ENCODE measurements at places on chromosomes 12 and 14.

DNA sequence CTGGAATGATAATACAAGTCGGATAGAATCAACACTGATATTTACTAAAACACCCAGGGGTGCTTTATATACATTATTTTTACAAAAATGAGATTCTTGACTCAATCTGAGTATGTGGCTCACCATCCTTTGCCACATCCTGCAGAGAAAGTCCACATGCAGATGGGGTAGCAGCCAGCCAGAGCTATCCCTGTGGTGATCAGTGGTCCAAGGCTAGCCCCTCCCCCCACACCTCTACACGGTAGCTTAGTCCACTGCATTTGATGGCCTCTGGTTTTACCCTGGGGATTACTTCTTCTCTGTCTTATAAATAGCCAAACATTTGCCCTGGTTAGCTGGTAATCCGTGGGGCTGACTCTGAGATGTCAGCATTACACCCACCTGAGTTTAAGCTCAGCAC, 28.1 kb upstream of the TTC7B start:
- H3K4me3 ChIP-seq = no peak overlapping the region
- no peaks in the 10 kb centered on the region for H3K27me3 ChIP-seq
- DNase-seq = no peak
- no peak overlapping the region for H3K27ac ChIP-seq
- H3K36me3 ChIP-seq = peaks cover 11% of the 10 kb centered on the region

DNA sequence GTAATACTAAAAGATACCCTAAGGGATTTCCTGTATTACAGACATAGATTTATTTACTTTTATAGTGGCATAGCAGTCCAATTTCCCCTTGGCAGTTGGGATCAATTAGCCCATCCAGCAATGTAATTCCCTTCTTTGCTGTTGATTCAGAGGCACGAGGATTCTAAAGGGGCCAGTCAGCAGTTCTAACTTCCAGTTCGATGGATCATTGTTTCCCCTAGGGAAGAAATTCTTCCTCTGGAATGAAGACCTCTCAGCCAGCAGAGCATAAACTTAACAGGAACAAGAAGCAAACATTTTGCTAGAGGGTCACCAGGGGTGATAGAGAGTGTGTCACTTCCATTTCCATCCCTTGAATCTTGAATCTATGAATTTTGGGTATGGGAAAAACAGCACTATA, 395.7 kb upstream of the NOVA1 start:
- no peaks in the 10 kb centered on the region for H3K36me3 ChIP-seq
- no peaks in the 10 kb centered on the region for H3K27me3 ChIP-seq
- DNase-seq = no peak
- no peak overlapping the region for H3K4me3 ChIP-seq

DNA sequence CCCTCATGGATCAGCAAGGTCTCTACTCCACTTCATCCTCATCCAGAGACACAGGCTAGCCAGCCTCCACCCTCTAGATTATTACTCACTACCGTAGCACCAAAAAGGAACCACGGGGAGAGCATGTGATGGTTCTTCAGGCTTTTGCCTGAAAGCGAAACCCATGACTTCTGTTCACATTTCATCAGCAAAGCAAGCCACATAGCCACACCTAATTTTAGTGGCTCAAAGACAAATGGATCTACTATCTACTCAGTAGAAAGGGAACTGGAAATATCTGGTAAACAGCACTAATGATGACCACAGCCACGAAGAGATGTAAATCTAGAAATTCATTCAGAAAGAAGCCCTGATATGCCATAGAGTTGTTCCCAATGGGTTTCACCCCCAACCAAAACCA, 51.4 kb downstream of the VCPKMT start:
- H3K36me3 ChIP-seq = peaks cover 14% of the 10 kb centered on the region
- peaks cover 45% of the 10 kb centered on the region for H3K4me1 ChIP-seq
- H3K27ac ChIP-seq = peak overlapping the region; percentile 98
- peak; percentile 69 for DNase-seq

GRCh38 chr14:97282210-97283004, 485.2 kb downstream of the VRK1 start:
- DNase-seq = no peak
- H3K36me3 ChIP-seq = no peaks in the 10 kb centered on the region
- no peak overlapping the region for H3K27ac ChIP-seq
- no peaks in the 10 kb centered on the region for H3K4me1 ChIP-seq
- no peak overlapping the region for H3K4me3 ChIP-seq
- H3K27me3 ChIP-seq = peaks cover 3% of the 10 kb centered on the region

GRCh38 chr12:47990351-47991105, 13.7 kb downstream of the COL2A1 start:
- peak overlapping the region; percentile 31 for H3K27ac ChIP-seq
- peaks cover 23% of the 10 kb centered on the region for H3K4me1 ChIP-seq
- DNase-seq = peak; percentile 61
- no peak overlapping the region for H3K4me3 ChIP-seq

Data from memory B cell (primary cell).